ENCODE measurements at places on chromosomes 13 and 19.

DNA sequence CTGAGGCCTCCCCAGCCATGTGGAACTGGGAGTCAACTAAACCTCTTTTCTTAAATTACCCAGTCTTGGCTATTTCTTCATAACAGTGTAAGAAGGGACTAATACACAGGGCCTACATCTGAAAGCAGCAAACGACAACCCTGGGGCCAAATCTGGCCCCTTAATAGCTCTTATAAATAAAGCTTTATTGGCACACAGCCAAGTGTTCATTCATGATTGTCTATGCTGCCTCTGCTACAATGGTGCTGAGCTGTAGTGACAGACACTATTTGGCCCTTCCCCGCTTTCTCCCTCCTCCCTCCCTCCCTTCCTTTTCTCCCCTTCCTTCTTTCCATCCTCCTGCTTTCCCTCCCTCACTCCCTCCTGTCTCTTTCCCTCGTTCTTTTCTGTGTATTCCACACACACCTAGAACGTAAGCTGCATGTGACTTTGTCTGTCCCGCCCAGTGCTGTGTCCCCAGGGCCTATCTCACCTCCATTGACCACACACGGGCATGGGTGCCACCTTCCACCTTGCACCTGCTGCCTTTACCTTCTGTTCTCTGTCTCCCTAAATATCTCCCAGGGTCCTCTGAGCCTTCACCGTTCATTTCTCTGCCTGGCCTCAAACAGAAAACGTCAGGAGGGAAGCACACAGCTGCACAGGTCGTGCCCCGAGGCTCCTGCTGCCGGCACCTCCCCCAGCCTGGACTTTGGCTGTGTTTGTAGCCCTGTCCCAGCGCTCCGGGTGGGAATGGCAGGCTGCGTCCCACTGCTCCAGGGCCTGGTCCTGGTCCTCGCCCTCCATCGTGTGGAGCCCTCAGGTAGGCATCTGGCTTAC lies at the start of gene PROZ:
Gene PROZ, plus strand, starts transcription at position 720 of the 819 bp plus-strand sequence. Its CDS starts 13 bp downstream, at position 733.
- DNase-seq = no peak

- DNase-seq = no peak
Observed at GRCh38 chr13:39556866-39557265, 46.1 kb downstream of the LHFPL6 start.

DNA sequence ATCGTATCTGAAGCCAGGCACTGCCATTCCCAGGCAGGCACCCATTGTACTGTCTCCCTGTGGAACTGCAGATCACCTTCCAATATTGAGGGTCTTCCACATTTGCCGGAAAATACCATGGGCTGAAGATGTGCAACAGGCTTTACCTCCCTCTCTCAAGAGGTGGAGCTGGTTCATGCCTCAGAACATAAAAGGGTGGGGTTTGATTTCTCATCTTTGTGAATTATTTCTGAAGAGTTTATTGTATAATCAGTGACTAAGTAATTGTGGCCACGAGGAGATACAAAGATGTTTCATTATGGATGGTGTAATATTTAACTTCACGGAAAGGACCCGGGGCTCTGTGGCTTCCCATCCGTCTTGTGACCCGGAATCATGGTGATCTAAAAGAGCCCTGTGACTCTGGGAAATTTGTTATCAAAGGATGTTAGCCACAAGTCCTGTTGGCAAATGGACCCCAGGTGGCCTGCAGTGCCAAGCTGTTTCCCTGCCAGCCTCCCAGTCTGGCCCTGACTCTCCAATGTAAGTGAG lies 230.5 kb downstream of the LACC1 start:
- DNase-seq = no peak

- DNase-seq = no peak
Observed at GRCh38 chr13:43880214-43880855, 631 bp downstream of the LACC1 start.

DNA sequence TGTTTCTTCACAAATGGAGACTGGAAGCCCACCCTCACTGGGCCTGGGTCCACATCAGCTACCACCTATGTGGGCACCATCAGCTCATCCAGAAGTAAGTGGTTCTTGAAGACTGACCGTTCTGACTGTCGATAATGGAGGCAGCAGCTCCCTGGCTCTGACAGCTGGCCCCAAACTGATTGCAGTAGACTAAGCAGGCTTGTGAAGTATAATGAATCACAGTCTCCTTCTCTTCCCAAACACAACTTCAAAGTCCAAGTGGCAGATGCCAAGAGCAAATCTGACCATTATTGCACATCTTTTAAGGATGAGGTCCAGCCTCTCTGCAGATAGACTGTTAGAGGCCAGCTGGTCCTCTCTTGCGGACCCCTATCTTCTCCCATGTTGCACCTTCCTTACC lies 574.4 kb upstream of the KLF12 start:
- no peak for DNase-seq

GRCh38 chr19:3516675-3517207 lies 10.6 kb downstream of the FZR1 start:
- no peak for DNase-seq

GRCh38 chr13:75480671-75481175 lies 1.2 kb downstream of the TBC1D4 start:
- peak; percentile 68 for DNase-seq

- no peak for DNase-seq
Observed at GRCh38 chr13:97385146-97385545, 48.8 kb upstream of the RAP2A start.

DNA sequence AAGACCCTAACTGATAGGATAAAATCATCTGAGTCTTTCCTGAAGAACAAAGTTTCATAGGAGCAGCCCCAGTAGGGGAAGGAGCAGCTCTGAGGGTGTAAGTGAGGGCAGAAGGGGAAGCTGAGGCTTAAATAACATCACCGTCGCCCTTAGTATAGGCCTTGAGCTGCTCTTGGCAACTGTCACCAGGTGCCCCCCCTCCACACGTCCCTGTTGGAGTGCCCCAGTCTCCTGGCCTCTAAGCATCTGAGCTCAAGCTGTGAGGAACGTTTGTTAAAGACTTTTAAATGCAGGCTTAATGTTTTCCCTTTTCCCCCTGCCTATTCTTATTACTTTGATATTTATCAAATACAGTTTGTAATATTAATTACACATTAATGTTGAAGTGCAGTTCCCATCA lies 170.6 kb downstream of the ZIC5 start:
- no peak for DNase-seq

DNA sequence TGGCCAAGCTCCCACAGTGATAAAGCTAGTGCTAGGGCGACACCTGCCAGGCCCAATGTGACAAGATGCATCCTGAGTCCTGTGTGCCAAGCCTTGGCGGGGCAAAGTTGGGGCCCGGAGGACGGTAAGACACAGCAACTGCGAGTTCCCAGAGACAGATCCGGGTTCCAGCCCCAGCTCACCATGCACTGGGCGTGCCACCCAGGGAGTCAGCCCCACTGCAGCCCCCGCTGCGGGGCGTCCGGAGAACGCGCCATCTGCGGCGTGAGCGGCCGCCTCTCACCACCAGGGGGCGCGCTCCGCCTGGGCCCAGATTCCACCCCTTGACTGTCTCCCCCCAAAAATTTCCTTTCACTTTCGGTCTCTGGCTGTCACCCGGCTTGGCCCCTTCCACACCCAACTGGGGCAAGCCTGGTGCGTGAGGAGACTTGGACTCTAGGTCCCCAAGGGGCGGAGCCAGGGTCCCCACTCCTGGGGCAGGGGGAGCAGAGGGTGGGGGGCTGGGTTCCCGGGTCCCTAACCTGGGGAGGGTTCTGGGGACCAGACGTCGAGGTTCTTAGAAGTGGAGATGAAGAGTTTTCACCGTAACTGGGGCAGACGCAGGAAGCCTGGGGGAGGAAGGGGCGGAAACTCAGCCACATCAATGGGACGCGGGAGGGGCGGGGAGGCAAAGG lies at the start of gene FLT3LG:
Gene FLT3LG, plus strand, starts transcription at position 348 of the 674 bp plus-strand sequence. CDS start 425 bp downstream, outside the sequence.
- peak; percentile 79 for DNase-seq

GRCh38 chr13:80054806-80055205 lies 286.1 kb downstream of the SPRY2 start:
- no peak for DNase-seq

DNA sequence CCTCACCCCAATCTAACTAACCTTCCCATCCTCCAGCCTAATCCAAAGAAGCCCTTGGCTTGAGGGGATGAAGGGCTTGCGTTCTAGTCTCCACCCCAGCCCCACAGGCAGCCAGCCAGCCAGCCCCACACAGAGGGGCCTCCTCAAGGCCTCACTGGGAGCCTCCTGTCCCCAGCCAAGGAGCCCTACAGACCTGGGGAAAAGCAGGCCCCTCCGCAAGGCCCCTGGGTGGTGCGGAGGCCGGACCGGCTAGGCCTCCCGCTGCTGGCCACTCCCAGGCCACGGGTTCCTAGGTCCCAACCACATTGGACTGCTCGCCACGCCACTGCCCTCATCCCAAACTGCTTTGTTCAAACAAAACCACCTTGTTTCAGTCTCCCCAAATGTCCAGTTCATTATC lies 78.0 kb downstream of the ZIC5 start:
- no peak for DNase-seq

- DNase-seq = no peak
Observed at GRCh38 chr19:35318679-35319448, 10.1 kb upstream of the CD22 start.

DNA sequence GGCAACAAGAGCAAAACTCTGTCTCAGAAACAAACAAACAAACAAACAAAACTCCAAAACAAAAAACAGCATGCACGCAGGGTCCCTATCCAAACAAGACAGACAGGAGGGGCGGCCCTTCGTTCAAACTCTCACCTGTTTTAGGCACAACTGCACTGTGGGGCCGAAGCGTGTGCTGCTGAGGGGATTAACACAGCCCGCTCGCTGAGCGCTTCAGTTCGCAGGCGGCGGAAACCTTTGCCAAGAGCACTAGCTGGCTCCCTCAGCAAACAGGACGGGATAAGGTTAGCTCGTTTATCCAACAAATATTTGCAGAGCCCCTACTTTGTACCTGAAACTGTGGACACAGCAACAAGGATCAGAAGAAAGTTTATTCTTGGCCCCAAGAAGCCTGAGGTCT lies 1.6 kb upstream of the ADPRHL1 start:
- DNase-seq = no peak

- peak; percentile 48 for DNase-seq
Observed at GRCh38 chr13:74305876-74306275, 171.7 kb upstream of the KLF12 start.

DNA sequence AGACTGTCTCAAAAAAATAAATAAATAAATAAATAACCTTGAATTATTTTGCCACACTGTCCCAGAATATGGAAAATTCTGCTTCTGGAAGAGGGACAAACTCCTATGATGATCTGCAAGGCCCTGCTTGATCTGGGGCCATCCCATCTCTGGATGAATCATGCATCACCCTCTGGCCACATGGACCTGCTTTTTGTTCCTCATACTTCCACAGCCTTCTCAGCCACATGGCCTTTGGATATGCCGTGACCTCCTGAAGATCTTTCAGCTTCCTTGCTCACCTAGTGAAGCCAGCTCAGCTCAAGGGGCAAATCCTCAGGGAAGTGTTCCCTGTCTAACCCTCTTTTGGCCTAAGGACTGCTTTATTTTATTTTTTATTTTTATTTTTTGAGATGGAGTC lies 10.3 kb downstream of the IER2 start:
- DNase-seq = no peak

- DNase-seq = no peak
Observed at GRCh38 chr19:8615813-8616596, 5.5 kb upstream of the ADAMTS10 start.

GRCh38 chr13:27522847-27523246 lies 72.5 kb upstream of the MTIF3 start:
- DNase-seq = no peak

- no peak for DNase-seq
Observed at GRCh38 chr13:30910676-30911075, 4.6 kb downstream of the MEDAG start.

GRCh38 chr13:33008946-33009722 lies 7.1 kb upstream of the KL start:
- DNase-seq = no peak

DNA sequence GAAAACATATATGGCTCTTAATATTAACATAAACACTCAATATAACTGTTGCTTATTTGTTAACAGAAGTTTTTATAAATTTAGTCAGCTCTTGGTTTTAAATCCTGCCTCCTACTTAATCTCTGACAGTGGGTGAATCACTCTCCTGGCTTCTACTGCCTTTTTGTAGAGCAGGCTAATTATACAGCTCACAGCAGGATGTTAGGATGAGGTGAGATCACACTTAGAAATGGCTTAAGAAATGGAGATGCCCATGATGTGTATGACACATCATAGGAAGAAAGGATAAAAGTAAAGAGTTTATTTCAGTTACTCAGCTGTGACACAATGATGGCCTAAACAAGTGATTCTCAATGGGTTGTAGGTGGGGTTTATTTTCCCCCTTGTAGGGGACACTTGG lies 345.6 kb downstream of the SPRY2 start:
- no peak for DNase-seq

DNA sequence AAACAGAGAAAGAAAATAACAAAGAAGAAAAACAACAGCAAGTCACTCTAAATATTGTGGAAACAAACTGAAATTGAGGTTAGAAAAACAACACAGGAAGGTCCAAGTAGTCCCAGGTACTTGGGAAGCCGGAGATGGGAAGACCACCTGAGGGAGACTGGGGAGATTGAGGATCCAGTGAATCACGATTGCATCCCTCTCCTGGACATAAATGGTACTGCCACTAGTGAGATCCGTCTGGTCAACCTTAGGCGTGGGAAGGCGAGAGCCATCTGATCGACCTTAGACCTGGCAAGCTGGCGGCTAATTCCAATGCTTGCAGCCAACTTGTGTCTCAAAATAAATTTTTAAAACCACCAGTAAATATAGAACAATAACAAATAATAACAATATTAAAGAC lies 81.9 kb downstream of the ZNF726 start:
- DNase-seq = no peak

GRCh38 chr19:38375748-38376147 lies 1.4 kb downstream of the PSMD8 start:
- DNase-seq = no peak

GRCh38 chr13:93265800-93266199 lies 39.2 kb downstream of the GPC6 start:
- no peak for DNase-seq

- DNase-seq = no peak
Observed at GRCh38 chr13:50580684-50581305, 262.7 kb downstream of the DLEU7 start.

DNA sequence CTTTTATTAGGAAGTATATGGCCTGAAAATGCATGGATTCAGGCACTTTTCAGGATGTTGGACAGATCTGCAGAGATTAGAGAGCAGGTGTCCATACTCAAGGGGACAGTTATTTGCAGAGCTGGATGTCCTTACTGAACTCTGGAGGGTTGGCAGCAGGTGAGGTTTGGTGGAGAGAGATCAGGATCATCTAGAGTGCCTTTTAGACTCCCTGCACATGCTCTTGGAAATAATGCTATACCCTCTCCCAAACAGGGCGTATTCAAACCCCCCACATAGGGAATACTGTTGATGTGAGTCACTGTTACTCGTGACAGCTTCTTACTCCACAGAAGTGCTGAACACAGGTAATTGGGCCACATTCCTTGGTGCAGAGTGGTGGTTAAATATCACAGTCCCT lies 725.7 kb upstream of the SGCG start:
- DNase-seq = no peak

- no peak for DNase-seq
Observed at GRCh38 chr19:3611841-3612240, 5.2 kb upstream of the TBXA2R start.

GRCh38 chr19:30567536-30568232 lies 195.5 kb downstream of the ZNF536 start:
- DNase-seq = peak; percentile 44

GRCh38 chr13:57665481-57665880 lies 33.9 kb downstream of the PCDH17 start:
- DNase-seq = no peak

GRCh38 chr13:109859216-109859835 lies 72.9 kb upstream of the IRS2 start:
- no peak for DNase-seq

- DNase-seq = no peak
Observed at GRCh38 chr19:45296355-45296754, 26.3 kb downstream of the CKM start.

Measured in NCI-H748 treated with DMSO at 0.1 percent for 48 hours (cell line).